Airway epithelial cell (primary cell): ENCODE measurements at places on chromosomes 2 and 18. TPM values are rescaled to one million over a fixed set of nuclear protein-coding genes. Genes with fewer than 3 reads are reported as not detected.

EFHD1 gene
- total RNA-seq: 0.21 and 0.84 TPM in 2 replicates

DHX57 gene
- total RNA-seq: 11.8 and 14.9 TPM in 2 replicates

SMIM21 gene
- total RNA-seq: not detected in 2 replicates

TUBA4B gene
- not detected in 2 replicates for total RNA-seq

METTL5 gene
- total RNA-seq: 78.2 and 93.7 TPM in 2 replicates

ABCB11 gene
- total RNA-seq: 0.07 and 0.28 TPM in 2 replicates

SETBP1 gene
- total RNA-seq: 4.0 and 5.3 TPM in 2 replicates

CFC1 gene
- not detected in 2 replicates for total RNA-seq

TMEM185B gene
- 22.6 and 24.2 TPM in 2 replicates for total RNA-seq

LDLRAD4 gene
- not detected in 2 replicates for total RNA-seq

FASTKD1 gene
- 18.6 and 20.3 TPM in 2 replicates for total RNA-seq

C2orf80 gene
- not detected in 2 replicates for total RNA-seq

PAX3 gene
- not detected in 2 replicates for total RNA-seq
